ENCODE measurements at places on chromosomes 2 and 18. TPM values are rescaled to one million over a fixed set of nuclear protein-coding genes. Genes with fewer than 3 reads are reported as not detected.

GRCh38 chr2:128289439-128289838, 29.2 kb downstream of the HS6ST1 start:
- peak; percentile 78 for DNase-seq

- no peak for DNase-seq
Observed at GRCh38 chr2:218230882-218231281, 13.9 kb downstream of the ARPC2 start.

DNA sequence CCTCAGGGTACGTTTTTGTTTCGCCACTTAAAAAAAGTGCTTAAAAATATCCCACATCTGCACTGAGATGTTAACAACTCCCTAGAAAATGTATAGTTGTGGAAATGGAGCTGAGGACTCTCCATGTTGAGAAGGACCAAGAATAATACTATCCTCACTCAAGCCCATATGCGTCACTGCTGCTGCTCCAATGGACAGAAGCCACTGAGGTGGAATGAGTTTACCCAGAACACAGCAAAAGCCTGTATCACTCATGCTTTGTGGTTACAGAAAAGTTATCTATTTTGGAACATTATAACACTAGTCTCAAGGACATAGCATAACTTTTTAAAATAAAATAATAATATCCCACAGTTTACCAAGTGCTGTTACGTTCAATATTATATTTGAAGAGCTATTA, 31.9 kb downstream of the DSC3 start:
- no peak for DNase-seq

Gene MCFD2
- total RNA-seq = 33.0 TPM

DNA sequence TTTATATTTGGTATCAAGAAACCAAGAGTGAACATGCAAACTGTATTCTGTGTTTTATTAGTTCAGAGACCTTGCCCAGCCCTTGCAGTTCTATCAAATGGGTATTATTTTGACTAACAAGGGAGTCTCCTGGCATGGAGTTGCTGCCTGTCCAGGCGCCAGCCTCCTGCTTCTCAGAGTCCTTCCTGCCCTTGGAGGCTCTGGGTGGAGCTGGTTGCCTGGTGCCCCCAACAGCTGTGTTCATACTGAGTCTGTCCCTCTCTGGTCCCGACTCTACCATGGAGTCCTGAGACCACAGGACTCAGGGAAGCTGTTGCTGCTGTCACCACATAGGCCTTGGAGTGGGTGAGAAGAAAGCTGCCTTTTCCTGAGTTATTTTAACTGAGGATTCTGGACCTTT, 26.3 kb upstream of the GREB1 start:
- DNase-seq = no peak

GRCh38 chr2:113275556-113276215, 3.0 kb downstream of the PAX8 start:
- DNase-seq = no peak

Gene GATA6
- 0.42 TPM for total RNA-seq

Gene ELAC1
- total RNA-seq = 9.2 TPM

DNA sequence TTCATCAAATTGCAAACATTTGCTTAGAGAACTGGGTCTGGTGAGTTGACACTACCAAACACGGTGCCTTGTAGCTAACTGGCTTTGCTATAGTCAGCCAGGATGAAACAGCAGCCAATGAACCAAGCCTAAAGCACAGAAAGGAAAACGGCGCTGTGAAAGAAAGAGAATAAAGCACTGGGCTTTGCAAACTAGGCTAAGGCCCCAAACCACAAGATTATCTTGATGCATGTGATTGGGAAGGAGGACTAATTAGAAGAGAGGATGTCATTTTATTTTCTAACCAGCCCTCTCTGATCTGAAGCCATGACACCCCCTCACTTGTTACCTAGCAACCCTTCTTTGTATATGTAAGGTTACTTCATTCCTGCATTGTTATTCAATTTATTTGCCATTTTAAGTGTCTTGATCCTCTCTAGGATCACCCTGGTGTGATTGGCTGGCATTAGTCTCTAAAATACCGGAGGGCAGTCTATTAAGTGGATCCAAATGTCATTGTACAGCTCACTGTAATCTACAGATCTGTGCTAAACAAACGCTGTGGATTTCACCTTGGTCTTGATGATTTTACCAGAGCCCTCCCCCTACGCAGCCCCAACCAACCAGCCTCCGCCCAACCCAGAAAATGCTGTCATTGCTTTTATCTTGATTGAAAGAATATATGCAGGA, 395.4 kb upstream of the ACVR2A start:
- DNase-seq = no peak

DNA sequence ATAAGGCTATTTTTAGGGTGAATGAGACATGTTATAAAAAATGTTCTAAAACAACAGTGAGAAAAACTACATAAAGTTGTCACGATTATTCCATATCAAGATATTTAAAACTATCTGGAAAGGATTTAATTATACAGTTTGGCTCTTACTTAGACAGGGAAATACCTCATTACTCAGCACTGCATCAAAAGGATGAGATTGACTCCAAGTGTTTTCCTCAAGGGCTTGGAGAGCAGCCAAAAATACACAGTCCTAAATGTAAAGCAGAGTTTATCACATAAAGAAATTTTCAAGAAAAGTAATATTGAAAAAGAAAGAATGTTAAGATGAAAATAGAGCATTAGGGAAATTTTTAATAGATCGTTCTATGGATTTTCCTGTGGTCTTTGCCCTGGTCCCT, 285.5 kb upstream of the NETO1 start:
- DNase-seq = no peak

GRCh38 chr18:55694291-55694690, 106.3 kb upstream of the TCF4 start:
- DNase-seq = no peak

- DNase-seq = no peak
Observed at GRCh38 chr2:689877-690510, 12.8 kb upstream of the TMEM18 start.

Gene CAPN14
- 0.25 TPM for total RNA-seq

DNA sequence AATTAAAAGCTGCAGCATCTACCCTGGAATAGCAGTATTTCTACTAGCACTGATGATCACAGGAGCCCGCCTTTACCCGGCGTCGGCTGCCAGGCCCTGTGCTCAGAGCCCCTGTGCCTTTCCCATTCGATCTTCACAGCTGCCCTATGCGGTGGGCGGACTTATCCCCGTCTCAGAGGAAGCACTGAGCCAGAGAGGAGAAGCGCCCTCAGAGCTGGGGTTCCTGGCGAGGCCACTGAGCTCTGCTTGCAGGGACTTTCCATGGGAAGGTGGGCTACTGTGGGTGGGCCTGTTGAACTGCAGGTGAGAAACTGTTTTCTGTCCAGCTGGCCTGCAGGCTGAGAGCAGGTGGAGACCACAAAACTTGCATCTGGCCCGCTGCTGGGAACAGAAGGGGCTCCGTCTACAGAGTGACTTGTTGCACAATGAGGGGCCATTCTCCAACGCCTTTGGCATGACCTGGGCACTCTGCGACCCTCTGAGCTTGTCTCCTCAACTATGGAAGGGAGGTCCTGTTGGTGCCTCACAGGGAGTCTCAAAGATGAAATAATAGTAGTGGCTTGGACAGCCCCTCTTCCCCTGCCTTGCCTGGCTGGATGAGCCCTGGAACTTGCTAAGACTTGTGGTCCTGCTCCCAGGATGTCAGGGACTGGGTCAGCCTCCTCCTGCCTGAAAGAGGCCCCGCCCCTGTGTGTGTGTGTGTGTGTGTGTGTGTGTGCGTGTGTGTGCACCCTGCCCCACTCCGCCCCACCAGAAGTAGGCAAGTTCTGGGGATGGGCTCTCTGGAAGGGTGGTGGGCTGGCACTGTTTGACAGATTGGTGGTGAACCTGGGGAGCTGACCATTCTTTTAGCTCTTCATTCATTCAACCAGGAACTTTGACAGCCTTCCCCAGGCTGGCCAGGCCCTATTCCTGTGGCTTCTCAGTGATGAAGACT, 32.7 kb downstream of the GLI2 start:
- peak; percentile 18 for DNase-seq
